ENCODE measurements at places on chromosomes 4 and X.

- no peak for DNase-seq
Observed at GRCh38 chrX:44227991-44228390, 115.5 kb downstream of the EFHC2 start.

DNA sequence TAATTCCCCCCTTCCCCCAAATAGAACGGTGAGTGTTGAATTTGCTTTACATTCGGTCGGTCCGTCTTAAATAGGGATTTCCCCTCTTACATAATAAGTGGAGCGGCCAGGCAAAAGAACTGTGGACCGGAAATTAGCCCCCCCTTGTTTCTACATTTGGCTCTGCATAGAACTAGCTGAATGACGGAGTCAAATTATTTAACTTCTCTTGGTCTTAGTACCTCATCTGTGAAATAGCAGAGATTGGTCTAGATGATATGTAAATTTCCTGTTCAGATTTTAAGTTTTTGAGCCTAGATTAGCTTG is 1.3 kb downstream of the SPATA18 start:
- peak; percentile 39 for DNase-seq

GRCh38 chr4:26955241-26955640 is 94.6 kb downstream of the STIM2 start:
- DNase-seq: no peak

- DNase-seq: no peak
Observed at GRCh38 chrX:118250445-118250844, 95.5 kb upstream of the WDR44 start.

DNA sequence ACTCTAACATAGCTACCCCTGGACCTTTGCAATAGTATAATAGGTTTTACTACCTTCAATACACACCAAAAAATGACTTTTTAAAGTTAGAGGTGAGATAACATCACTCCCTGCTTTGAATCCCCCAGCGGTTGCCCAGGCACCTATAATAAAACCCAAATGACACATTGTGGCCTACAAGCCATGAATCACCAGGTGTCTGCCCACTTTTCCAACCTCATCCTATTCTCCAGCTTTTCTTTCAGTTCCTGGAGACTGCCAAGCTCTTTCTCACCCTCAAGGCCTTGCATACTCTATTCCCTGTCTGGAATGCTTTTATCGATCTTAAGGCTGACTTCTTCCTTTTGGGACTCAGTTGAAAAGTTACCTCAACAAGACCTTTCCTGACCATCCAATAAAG is 16.4 kb upstream of the PRSS48 start:
- no peak for DNase-seq

DNA sequence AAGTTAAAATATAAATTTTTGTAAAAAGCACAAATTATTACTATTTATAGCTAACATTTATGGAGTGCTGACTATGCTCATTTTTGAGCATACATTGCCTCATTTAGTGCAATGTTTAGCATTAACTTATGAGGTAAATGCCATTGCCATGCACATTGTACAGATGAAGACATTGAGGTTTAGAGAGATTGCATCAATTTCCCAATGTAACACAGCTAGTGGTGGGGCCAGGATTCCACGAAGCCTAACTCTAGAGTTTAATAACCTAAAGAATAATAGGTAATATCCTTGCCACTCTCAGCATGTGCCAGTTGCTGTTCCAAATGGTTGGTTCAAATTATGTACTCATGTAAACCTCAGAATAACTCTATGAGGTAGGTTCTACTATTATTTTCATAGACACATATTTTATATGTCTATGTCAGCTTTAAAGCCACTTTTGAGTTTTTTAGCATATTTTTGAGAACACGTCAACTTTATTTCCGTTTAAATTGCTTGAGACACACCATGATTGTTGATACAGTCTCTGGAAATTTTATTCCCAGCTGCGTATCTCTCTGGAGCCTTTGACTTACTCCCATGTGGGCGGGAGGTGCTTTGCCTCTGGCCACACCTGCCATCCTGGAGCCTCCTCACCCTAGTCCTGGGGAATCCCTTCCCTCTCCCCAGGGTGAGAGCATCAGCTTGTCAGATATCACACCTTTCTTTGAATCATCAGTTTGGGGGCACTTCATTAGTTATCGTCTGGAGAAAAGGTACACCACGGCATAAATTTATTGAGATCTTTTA is 10.8 kb upstream of the ADH1A start:
- DNase-seq: peak; percentile 75

DNA sequence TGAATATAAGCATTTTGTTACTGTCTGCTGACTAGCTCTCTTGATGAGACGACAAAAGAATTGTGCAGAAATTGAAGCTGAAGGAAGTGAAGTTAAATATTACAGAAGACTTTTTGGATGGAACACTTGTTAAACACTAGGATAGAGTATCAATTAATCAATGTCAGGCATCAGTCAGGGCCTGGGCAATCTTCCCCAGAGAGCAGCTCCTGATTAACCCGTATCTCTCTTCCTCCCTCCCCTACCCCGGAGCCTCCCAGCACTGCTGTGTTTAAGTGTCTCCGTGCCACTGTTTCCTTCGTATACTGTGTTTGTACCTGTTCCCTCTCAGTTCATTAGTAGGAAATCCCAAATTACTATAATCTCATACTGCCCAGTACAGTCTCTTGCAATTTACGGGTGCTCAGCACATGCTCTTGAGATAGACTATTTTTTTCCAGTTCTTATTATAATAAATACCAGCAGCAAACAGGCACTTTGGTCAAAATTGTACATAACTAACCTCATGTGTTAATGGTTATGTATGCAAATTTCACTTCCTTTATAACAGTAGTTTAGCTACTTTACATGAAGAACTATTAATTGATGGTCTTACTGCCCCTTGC is 765.7 kb upstream of the FTHL17 start:
- DNase-seq: no peak

- peak; percentile 9 for DNase-seq
Observed at GRCh38 chrX:45295259-45295986, 94.7 kb upstream of the DIPK2B start.

Data from adipocyte (in vitro differentiated cells).